SIG-M5 (cell line): ENCODE measurements at places on chromosomes 11 and 22.

DNA sequence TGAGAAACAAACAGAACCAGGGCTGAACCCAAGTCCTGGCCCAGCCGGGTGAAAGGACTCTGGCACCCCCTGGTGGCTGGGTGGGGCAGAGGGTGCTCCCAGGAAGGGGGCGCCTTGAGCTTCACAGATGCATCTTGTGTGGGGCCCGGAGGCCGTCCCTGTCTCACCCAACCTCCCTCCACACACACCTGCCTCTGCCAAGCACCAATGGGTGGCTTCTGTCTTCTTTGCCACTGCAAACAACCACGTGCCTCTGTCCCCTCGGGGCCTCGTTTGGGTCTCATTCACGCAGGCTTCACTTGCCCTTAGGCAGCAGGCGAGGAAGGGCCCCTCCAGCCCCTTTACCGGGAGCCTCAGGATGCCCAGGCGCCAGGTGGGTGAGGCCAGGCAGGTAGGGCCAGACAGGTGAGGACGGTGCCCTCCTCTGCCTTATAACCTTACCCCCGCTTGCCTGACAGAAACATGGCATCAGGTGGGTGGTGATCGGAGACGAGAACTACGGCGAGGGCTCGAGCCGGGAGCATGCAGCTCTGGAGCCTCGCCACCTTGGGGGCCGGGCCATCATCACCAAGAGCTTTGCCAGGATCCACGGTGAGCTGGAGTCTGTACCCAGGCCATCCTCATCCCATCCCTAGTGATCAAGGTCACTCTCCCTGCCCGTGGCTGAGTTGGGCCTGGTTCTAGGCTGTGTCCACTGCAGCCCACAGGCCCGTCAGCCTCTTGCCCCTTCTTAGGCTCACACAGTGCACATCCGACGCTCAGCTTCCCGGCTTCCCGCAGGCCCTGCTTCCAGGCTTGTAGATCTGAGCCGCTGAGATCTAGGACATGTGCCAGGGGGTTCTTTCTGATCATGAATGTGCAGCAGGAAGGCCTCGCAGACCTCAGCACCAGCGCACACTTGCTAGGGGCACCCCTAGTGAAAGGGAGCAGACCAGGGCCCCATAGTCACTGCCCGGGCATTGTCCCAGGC is 17.2 kb downstream of the POLR3H start:
- no peak for DNase-seq

DNA sequence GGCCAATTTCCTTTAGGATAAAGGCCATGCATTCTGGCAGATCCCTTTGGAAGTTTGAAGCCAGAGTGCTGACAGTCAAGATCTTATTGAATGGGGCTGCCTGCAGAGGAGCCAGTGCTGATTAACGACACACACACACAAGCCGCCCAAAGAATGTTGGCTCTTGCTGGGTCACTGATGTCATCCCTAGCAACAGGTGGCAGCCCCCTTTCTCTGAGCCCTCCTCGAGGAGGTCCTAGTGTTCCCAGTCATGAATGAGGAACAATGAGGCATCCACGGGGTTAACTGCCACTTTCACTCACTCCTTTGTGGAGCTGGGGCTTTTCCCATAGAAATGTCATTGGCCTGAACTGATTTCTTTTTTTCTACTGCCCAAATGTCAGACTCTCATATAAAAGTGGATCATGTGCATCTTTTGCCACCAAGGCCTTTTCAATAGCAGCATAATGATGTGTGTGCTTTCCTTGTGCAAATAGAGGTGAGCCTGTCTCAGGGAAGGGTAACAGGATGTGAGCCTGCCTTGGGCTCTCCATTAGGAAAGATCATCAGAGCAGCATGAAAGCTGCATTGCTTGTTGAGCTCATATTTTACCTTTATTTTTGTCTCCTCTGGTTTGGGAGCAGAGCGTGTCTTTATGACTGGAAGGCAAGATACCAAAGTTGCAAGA is 301.8 kb upstream of the MTNR1B start:
- no peak for DNase-seq

- no peak for DNase-seq
Observed at GRCh38 chr11:82034527-82034926, 699.1 kb downstream of the FAM181B start.

DNA sequence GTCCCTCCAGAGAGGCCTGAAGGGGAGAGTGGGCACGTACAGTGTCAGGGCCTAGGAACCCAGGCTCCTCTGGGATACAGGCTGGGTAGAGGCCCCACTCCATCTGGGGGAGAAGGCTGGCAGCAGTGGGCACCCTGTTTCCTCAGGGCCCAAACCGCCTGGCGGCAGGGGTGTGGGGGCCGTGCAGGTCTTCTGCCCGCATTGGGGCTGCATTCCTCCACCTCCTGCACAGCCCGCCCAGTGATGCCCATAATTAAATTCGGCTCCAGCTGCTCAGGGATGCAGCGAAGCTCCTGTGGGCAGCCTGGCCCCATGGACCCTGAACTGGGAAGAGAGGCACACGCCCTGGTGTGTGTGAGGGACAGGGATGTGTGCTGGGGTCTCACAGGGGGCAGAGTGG is 35.4 kb downstream of the KCNQ1OT1 start:
- no peak for DNase-seq

- DNase-seq, result no peak
Observed at GRCh38 chr11:70517203-70517602, 118.9 kb downstream of the CTTN start.

GRCh38 chr22:40348025-40348658 is 1.8 kb downstream of the ADSL start:
- no peak for DNase-seq

GRCh38 chr11:93054881-93055280 is 85.4 kb downstream of the MTNR1B start:
- DNase-seq, result no peak

DNA sequence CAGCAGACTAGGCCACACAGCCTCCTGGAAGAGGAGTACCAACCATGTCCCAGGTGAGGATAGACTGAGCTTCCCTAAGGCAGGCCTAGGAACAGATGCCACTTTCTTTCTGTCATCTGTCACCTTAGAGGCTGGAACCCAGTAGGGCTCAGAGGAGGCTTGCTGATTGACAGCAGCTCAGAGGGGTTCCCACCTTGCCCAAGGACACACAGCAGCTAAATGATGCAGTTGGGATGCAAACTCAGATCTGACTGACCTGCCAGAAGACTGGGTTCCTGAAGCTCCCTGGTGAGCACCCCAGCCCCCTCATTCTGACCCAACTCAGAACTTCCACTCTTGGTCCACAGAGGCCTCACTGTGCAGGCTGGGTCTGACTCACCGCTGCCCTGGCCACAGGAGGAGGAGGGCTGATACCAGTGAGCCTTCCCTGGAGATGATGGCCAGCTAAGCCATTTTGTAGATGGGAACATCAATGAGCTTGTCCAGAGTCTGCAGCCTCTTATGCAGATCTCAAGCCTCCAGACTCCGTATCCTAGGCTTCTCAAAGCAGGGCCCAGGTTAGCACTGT is 14.0 kb downstream of the CAPN5 start:
- no peak for DNase-seq

- no peak for DNase-seq
Observed at GRCh38 chr11:28245131-28245530, 136.9 kb downstream of the METTL15 start.

GRCh38 chr11:32529994-32530588 is 53.5 kb upstream of the EIF3M start:
- DNase-seq, result no peak

DNA sequence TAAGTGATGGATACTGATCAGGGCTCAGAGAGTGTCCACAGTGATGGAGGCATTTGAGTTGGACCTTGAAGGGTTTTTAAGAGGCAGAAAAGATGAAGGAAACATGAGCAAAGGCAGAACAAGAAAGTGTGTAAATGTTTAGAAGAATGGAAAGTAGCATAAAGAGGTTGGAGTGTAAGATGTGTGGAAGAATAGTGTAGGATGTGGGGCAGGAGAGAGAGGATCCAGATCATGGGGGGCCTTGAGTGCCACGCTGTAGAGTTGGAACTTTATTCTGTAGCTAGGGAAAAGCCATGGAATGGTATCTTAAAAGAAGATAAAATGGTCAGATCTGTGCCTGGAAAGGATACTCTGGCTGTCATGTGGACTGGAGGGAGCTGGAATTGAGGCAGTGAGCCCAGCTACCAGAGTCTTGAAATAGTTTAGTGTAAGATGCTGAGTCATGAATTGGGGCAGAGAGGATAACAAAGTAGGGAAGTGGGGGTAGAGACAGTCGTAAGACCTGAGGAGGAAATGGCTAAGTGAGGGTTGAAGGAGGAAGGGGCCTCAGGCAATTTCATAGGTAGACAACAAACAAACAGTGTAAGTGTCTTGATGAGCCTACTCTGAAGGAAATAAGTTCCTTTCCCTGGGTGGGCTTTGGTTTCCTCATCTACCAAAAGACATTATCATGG is 6.7 kb downstream of the KCNE3 start:
- DNase-seq, result peak; percentile 59

- no peak for DNase-seq
Observed at GRCh38 chr11:74559934-74560309, 32.5 kb upstream of the POLD3 start.

GRCh38 chr11:77071671-77072605 is 5.2 kb downstream of the CAPN5 start:
- no peak for DNase-seq

GRCh38 chr22:18023509-18024275 is 669 bp downstream of the MICAL3 start:
- no peak for DNase-seq

DNA sequence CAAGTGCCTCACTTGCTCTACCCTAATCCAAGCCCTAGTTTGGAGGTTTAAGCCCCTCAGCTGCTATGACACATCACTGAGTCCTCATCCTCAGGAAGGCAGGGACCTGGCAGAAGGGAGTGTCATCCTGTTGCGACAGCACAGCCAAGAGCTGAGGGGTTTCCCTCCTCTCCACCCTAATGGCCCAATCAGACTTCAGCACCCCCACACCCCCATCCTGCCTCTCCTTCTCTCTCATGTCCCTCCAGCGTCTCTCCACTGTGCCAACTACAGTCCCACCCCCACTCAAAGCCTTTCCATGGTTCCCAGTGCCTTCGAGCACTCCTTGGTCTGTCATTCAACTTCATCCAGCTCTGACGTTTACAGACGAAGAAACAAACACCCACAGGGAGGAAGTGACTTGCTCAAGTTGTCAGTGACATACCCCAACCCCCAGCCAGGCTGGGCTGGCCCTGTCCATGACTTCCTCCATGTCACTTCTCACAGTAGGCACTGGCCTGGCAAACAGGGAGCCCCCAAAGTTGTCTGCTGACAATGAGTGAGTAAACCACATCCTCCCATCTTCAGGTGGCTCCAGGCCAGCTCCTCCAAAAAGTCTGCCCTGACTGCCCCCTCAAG is 15.6 kb downstream of the ARAP1 start:
- DNase-seq, result peak; percentile 91

DNA sequence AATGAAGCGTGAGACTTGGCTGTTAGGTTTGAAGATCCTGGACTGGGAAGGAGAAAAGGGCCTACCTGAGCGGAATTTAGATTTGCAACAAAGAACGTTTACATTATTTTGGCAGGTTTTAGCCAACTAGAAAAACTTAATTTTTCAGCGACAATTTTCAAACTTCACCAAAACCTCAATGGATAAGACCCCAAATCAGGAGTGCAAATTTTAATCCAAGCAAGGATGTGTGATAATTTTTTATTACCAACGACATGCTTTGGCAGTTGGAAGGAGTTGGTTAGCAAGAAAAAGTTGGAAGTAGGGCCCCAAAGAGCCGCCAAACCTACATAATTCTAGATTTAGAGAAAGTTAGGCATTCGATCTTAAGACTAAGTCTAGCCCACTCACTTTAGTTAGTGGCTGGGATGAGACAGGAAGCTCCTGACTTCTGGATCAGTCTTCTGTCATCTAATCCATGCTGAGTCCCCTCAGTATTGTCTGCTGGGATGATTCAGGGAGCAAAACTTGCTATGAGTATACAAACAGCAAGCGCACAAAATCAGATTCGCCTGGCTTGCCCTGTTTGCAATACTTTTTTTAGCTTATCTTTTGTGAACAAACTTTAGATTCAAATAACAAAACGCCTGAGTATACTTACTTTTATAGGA is 787 bp upstream of the RDX start:
- DNase-seq, result no peak

- DNase-seq, result no peak
Observed at GRCh38 chr11:42576318-42576717, 735.5 kb upstream of the API5 start.

GRCh38 chr22:31739795-31740201 is 10.1 kb downstream of the PRR14L start:
- DNase-seq, result no peak

GRCh38 chr11:71342116-71342515 is 89.7 kb upstream of the SHANK2 start:
- no peak for DNase-seq

GRCh38 chr11:83249972-83250593 is 36.1 kb downstream of the CCDC90B start:
- DNase-seq, result no peak

DNA sequence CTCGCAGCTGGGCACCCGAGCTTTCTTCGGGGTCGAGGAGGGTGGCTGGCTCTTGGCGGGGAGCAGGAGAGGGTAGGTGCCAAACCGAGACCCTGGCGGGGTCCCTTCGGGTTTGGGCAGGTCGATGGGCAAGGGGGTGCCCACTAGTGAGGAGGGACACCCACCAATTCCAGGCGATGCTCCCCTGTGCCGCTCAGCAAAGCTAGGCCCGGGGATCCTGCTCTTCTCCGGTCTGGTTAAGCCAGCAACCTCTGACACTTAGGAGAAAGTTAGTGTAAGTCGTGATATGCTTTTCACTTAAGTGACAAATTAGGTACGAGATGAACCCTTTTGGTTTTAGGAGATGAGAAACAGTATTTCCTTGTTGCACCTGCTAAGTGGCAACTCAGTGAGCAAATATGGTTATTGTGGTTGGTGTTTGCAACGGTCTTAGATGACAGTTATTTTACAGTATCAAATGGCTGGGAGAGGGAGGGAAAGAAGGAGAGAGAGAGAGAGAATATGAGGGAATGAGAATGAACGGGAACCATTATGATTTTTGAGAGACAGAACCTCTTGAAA is 565 bp downstream of the NUCB2 start:
- DNase-seq, result peak; percentile 31

DNA sequence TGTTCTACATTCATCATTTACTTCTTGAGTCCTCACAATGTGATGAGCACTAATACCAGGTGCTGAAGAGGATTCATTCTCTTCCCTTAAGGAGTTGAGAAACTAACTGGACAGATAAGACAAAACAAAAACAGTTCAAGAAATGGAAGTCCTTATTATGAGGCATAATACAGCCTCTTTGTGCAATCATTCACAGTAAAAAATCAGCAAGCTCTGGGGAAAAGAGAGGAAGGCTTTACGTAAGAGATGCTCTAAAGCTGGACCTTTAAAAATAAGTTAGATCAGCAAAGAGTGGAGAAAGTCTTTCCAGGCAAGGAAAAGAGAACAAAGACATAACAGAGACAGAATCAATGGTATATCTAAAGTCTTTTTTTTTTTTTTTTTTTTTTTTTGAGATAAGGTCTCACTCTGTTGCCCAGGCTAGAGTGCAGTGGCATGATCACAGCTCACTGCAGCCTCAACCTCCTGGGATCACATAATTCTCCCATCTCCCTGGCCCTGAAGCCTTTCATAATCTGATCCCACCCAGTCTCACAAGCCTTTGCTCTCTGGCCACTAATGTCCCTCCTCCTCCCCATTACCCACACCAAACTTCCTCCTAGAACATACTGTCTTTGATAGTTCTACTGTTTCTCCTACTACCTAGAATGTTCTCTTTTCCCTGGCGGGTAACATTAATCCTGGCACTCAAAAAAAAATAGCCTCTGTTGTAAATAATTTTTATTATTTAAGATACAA is 40.9 kb downstream of the MRTFA start:
- no peak for DNase-seq

GRCh38 chr11:66418986-66419308 is 1.9 kb upstream of the NPAS4 start:
- no peak for DNase-seq

- DNase-seq, result no peak
Observed at GRCh38 chr22:33049119-33049729, 9.0 kb downstream of the SYN3 start.
